ENCODE measurements at places on chromosomes 3 and 15. TPM values are rescaled to one million over a fixed set of nuclear protein-coding genes. Genes with fewer than 3 reads are reported as not detected.

DNA sequence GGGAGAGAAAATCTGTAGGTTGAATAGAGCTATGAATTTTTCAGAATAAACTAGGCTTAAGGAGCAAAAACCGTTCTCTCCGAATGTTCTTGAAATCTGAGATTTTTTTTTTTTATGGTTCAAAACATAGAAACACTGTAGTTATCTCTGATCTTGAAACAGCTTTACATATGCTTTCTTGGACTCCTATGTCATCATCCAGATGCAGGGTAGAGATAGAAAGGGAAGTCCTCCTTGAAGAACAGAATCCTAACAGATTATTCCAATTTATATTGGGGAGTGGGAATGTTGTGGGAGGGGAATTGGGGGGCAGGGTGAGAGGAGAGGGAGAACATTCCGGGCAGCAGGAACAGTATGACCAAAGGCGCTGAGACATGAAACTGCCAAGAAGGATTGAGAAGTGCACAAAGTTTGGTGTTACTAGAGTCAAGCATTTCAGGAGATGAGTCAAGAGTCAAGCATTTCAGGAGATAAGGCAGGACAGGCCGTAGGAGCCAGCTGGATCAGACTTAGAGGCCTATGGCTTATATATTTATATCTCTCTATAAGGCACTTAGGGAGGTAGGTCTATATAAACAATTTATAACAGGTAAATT is 21.9 kb upstream of the ST3GAL6 start:
- H3K27ac ChIP-seq = no peak overlapping the region
- H3K4me3 ChIP-seq = no peak overlapping the region
- DNase-seq = peak; percentile 70
- H3K4me1 ChIP-seq = no peaks in the 10 kb centered on the region
- no peaks in the 10 kb centered on the region for H3K36me3 ChIP-seq

GRCh38 chr3:11548721-11549131 is 95.0 kb downstream of the VGLL4 start:
- peaks cover 2% of the 10 kb centered on the region for H3K36me3 ChIP-seq
- H3K4me3 ChIP-seq = no peak overlapping the region
- DNase-seq = peak; percentile 73
- peaks cover 15% of the 10 kb centered on the region for H3K4me1 ChIP-seq

- no peak for DNase-seq
- no peak overlapping the region for H3K27ac ChIP-seq
- no peak overlapping the region for H3K4me3 ChIP-seq
- H3K36me3 ChIP-seq = no peaks in the 10 kb centered on the region
- peaks cover 2% of the 10 kb centered on the region for H3K4me1 ChIP-seq
- peaks cover 8% of the 10 kb centered on the region for H3K27me3 ChIP-seq
Observed at GRCh38 chr15:73054417-73054953, 2.2 kb downstream of the NEO1 start.

DNA sequence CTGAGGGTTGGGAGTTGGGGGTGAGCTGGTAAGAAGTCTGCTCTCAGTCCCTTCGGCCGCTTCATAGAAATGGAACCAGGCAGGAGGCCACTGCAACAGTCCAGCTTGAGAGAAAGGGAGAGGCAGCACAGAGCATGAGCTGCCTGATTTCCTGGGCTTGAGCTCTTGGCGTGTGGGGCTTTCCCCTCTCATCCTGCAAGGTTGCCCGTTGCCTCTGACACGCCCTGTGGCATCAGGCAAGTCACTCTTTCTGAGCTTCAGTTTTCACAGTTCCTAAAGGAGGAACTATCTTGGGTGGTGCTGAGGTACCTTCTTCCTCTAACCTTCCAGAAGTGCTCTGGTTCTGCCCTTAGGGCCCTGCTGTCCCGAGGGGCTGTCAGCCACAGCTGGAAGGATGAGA is 4.9 kb downstream of the MESP2 start:
- no peak overlapping the region for H3K4me3 ChIP-seq
- peaks cover 4% of the 10 kb centered on the region for H3K36me3 ChIP-seq

ALG1L2 gene
- polyA plus RNA-seq = not detected

CHRM5 gene
- 0.03 TPM for polyA plus RNA-seq

OCA2 gene
- not detected for polyA plus RNA-seq
